Activated effector memory CD4-positive, alpha-beta T cell treated with Interleukin-2 at 50 U/mL for 16 hours (primary cell): ENCODE measurements at places on chromosomes 2 and 18.

DNA sequence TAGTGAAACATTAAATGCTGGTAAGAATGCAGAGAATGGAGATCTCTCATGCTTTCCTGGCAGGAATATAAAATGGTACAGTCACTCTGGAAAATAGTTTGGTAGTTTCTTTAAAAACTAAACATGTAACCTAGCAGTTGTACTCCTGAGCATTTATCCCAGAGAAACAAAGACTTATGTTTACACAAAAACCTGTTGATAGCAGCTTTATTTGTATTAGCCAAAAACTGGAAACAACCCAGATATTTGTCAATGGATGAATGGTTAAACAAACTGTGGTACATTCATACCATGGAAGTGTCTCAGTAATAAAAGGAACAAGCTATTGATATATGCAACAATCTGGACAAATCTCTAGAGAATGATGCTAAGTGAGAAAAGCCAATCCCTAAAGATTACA is 81.7 kb upstream of the CTAGE1 start:
- DNase-seq, result no peak

- no peak for DNase-seq
Measured at GRCh38 chr2:6793371-6793770, 72.3 kb downstream of the CMPK2 start.

DNA sequence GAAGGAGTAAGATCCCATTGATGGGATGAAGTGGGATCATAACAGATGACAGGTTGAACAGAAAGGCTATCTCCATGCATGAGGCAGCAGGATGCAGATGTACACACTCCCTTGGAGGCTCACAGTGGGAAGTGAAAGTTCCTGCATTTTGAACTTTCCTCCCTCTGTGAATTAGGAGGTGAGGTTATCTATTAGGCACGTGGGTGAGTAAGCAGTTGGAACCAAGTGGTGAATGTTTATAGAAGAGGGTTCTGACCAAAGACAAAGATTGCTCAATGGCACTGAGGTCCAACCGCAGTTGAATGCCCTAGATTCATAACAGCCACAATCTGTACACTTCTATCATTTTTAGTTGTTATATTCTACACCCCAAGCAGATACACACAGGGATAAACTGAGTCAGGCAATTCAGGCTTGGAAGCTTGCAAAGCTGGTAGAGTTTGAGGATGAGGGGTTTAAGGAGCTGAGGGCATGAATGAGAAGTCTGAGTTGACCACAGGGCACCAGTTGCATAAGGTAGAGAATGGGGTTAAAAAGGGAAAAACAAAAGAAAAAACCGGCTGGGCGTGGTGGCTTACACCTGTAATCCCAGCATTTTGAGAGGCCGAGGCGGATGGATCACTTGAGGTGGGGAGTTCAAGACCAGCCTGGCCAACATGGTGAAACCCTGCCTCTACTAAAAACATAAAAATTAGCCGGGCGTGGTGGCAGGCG is 7.1 kb upstream of the KCMF1 start:
- no peak for DNase-seq

DNA sequence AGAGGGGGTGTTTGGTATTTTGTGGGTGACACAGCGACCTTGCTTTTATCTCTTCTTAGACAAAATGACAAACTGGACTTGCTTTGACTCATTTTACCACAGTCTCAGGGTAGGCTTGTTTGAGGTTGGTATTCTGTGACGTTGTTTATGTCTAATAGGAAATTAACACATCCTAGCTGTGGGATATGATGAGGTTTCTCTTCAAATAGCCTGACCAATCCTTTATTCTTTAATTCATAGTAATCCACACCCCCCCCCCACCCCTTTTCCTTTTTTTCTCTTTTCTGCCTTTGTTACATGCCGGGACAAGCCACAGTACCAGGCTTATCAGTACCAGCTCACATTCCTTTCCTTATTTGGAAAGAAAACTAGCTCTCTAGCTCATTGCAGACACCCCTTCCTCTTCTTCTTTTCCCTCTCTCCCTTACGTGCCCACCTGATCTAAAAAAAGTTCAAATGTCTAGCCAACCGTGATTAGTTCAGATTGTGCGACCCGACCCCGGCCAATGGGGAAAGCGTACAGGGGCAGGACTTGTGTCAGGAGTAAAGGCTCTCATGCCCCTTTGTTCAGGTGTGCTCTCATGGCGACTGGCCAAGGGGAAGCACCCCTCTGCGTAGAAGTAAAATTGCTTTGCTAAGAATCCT is 52.2 kb upstream of the PTPRM start:
- no peak for DNase-seq

DNA sequence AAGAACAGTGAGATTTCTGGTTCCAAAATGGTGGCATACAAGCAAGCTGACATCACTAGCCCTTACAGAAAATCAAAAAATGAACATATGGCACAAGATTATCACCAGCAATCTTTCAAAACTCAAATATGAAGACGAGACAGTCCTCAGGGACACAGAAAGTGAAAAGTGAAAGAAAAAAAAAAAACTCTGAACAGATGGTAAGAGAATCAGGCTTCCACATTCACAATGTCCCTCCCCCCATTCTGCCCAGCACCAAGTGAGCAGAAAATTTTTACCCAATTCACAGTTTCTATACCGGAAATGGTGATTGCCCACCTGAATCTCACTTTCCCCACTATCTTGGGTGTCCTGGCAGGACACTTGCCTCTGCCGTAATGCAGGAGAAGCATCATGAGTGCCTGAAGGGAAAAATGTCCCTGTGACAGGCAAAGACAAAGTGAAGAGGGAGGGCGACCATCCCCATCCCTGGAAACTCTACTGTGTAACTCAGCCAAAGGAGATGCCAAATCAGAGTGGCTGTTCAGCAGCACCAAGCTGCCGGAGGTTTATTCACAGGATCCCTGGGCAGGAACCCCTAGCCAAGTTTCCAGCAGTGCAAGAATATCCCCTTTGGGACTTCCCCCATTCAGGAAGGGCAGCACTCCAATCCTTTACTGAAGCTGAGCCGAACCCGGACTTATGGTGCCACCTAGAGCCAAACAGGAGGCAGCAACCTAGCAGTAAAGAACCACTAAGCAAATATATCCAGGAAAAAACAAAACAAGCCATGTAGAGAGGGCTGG is 312.2 kb downstream of the LRATD1 start:
- no peak for DNase-seq

GRCh38 chr2:61014763-61015162 is 2.8 kb upstream of the PEX13 start:
- DNase-seq, result no peak

DNA sequence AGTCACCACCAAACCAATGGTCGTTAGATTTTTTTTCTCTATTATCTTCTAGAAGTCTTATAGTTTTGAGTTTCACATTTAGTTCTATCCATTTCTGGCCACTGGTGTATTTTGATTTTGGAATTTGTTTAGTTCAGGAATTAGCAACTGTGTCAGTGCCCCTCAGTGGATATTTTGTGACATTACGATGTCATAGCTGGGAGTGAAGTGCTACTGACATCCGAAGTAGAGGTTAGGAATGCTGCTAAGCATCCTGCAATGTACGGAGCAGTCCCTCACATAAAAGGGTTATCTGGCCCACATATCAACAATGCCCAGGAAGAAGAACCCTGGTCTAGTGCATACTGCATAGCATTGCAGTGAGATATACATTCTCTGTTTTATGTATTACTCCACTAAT is 157.4 kb upstream of the RGPD4 start:
- no peak for DNase-seq

DNA sequence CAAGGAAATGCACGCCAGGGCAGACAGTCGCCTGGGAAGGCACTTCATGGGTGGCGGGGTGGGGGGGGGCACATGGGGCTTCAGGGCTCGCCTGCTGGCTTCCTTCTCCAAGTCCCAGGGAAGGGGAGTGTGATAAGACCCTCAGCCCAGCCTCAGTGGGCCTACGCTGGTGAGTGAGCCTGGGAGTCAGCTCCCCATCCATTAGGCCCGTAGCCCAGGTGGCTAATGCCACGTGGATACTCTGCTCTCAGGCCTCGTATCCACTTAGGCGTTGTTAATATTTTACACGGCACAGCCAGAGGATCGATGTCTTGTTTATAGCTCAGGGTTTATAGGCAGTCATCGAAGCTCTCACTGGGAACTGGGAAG is 47.1 kb downstream of the KCNIP3 start:
- DNase-seq, result no peak

DNA sequence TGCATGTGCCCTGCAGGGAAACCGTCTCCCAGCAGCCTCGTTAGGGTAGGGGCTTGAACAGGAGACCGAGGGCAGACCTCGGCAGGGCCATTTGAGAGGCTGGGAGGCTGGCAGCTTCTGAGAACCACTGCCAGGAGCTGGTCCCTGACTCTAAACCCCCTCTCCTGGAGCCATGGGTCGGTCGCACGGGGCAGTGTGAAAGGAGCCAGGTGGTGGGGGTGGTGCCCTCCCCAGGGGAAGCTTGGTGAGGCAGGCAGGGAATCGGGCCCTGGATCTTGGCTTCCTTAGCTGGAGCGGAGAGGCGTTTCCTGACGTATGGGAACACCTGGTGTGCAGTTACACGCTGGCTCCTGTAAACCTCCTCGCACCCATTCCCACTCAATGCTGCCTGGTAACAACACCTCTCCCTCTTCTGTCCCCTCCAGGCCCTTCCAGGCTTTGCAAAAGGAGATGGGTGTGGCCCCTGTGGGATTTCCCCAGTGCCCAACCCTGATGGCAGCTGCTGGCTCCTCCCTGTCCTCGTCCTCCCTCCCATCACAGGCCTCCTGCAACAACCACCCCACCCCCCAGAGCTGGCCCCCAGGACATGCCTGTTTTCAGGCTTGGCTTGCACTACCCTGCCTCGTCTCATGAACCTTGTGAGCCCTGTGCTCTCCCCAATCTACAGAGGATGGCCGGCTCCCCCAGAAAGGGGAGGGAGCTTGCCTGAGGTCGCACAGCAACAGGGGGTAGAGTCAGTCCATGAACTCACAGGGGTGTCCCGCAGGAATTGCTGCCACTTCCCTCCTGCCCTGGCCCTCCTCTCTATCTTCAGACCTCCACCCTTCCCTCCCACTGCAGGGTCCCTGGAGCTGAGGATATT is 24.4 kb downstream of the ADRA2B start:
- no peak for DNase-seq

DNA sequence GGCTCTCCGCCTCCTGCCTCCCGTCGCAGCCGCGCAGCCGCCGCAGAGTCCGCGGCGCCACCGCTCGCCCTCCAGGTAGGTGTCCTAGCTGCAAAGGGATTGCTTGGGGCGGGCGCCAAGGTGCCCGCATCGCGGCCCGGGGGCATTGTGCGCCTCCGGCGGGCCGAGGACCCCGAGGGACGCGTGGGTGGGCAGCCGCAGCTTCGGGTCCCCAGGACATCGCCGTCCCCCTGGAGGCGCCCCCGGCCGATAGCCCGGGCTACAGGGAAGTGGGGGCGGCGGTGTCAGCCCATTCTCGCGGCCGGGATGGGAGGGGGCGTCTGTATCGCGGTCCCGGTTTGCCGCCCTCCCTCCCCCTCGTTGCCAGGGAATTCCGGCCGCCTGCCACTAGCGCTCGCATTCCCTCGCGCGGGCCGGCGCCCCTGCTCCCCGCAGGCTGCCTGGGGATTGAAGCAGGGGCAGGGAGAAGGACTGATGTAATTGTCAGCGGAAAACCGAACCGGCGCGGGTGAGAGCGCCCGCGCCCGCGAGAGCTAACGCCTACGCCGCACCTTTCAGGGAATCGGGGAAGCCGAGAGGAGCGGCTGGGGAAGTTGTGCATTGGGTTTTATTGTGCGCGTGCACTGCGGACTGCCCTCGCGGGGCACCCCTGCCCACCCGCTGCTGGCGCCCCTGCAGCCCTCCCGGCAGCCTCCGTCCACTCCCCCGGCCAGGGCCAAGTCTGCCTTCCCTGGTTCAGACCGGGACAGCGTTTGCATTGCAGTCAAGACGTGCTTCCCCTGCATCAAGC is 483 bp downstream of the OSBPL6 start:
- DNase-seq, result no peak

DNA sequence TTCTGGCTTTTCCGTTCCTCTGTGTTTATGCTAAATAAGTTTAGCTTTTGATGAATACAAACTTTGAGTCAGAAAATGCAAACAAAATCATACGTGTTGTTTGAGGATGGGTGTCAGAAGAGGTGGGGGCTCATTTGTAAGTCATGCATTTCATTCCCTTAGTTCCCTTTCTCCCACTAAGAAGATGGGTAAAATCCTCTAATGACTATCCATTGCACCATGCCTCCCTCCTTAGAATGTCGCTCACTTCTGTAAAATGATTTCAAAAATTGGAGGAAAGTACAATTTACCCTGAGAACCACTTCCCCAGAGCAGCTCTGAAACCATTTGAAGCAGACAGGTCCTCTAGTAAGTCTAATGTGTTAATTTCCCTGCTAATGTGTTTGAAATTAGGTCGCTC is 629.6 kb upstream of the VRK2 start:
- no peak for DNase-seq

DNA sequence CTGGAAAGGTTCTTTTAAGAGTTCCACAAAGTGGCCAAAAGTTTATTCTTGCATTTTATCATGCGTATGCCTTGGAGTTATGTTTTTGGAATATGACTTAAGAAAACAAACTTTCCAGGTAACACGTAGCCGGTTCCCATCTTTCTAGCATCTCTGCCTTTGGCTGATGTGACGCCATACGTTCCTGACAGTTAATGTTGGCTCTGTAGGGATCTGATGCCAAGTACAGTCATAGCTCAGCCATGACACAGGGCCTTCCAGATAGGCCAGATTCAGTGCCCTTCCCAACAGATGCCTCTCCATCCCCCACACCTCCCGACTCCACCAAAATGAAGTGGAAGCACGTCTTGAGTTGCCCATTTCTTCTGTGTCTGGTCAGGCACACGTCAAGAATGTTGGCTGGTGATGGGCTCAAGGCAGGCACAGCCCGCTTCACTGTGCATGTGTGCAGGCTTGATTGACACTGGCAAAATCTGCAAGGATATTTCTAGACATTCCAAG is 51.0 kb upstream of the THOC1 start:
- DNase-seq, result no peak

DNA sequence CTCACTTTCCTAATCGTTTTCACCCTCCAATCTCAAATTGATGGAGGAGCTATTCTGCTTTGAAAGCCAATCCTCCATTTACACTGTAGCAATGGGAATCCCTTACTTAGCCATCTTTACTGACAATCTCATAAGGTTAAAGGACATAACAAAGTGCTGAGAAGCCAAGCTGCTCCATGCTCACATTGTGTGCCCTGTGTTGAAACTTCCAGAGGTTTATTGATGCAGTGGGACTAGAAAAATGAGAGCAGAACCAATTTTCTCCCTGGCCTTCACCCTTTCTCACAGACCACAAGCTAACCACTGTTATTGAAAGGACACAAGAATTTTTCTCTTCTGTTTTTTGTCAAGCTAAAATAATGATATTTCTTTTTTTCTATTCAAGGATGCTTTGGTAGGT is 63.8 kb downstream of the CSRNP3 start:
- no peak for DNase-seq

GRCh38 chr2:25123682-25124081 is 44.7 kb downstream of the POMC start:
- no peak for DNase-seq
